Stimulated activated CD8-positive, alpha-beta memory T cell treated with anti-CD3 and anti-CD28 coated beads, Interleukin-2, amount 100 ng/mL, for 1 hour (primary cell): ENCODE measurements at places on chromosomes 2 and 18.

DNA sequence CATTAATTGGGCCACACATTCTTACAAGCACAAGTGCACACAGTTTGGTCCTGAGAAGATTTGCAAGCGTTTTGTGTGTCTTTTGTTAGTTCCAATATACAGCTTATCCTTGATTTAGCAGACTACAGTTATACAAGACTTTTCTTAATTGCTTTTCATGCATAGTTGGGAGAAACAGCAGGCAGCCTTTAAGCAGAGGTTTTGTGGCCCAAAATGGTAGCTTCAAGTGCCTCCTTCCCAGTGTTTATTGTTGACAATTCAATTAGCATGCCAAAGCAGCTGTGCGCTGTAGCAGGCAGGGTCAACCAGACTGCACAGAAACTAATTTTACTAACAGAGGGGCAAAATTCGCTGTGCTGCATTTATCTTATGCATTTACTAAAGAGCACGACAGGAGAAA, 47.5 kb downstream of the FRZB start:
- DNase-seq, result no peak

DNA sequence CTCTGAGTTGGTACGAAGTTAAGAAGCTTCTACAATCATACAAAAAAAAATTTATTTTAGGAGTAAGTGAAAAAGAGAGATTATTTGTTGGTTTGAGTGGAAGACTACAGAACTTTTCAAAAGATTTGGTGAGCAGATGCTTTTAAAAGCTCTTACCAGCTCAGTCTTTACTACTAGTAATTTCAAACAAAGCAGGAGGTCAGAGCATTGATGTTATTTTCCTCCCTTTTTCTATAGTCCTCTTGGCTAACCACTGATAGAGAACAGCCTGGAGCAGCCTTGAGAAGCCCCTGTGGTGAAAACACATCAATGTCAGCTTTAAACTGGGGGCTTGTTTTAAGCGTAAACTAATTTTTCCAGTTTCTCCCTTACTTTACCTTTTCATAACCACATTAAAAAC, 559.3 kb upstream of the CDH2 start:
- no peak for DNase-seq

GRCh38 chr2:15943378-15944280, 3.3 kb downstream of the MYCN start:
- DNase-seq, result no peak

- DNase-seq, result no peak
Observed at GRCh38 chr2:177466337-177467195, 74.0 kb downstream of the AGPS start.

DNA sequence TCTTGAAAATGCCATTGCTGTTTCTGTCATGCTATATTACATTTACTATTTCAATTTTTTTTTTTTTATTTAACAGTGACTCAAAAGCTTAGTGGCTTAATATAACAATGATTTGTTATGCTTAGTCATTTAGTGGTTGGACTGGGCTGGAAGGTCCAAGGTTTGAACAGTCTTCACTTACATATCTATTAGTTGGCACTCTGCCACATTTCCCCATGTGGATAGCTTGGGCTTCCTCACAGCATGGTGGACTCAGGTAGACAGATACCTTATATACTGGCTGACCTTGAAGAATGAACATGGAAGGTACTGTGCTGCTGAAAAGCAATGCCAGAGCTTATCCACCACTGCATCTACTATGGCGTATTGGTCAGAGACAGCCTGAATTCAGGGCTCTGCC, 909.5 kb upstream of the SOX11 start:
- DNase-seq, result no peak

- no peak for DNase-seq
Observed at GRCh38 chr18:8904316-8904715, 198.2 kb upstream of the NDUFV2 start.

DNA sequence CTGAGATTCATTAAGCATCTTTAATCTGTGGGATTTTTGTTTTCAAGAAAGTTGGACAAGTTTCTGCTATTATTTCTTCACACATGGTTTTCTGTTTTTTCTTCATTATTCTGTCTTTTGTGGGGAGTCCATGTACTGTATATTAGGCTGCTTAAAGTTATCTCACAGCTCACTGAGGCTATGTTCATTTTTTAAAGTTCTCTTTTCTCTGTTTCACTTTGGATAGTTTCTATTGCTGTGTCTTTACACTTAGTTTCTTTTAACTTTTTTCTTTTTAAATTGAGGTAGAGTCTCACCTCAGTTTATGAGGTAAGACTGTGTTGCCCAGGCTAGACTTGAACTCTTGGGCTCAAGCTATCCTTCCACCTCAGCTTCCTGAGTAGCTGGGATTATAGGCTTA, 8.6 kb downstream of the OSBPL6 start:
- DNase-seq, result no peak

GRCh38 chr2:236157815-236158498, 10.2 kb downstream of the GBX2 start:
- no peak for DNase-seq
